Stimulated activated naive CD4-positive, alpha-beta T cell (primary cell): ENCODE measurements at places on chromosomes 11 and 22.

GRCh38 chr22:32643246-32643645 is 158.3 kb upstream of the TIMP3 start:
- DNase-seq = no peak

DNA sequence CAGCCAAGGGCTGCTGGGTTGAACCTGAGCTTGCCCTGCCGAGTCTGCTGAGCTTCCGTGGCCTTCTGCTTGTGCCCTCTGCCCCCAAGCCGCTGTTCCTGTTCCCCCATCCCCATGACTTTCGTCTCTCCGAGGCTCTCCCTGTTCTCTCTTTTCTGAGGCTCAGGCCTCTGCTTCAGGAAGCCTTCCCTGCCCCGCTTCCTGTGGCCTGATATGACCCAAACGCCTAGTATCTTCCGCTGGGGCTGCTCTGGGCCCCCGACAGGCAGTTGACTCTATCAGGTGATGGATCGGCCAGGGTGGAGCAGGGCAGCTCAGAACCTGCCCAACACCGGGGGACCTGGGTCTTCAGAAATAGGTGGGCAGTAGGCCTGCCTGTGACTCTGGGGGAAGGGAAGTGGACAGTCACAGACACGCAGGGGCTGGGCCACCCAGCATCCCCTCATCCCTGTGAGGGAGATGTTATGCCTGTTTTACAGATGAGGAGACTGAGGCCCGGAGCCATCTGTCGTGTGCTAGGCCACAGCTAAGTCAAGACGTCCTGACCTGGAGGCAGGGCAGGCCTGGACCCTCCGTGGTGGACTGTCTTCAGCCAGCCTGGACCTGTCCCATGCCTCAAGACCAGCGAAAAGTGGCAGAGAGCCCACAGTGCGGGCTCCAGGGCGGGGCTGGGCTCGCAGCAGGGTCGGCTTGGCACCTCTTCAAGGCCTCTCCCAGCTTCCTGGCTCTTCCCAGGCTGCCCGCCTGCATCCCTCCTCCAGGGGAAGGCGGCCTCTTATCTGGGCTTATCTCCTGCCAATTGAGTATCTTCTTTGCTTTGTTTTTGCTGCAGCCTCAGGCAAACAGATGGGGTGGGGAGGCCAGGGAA is 16.2 kb downstream of the BAD start:
- no peak for DNase-seq

DNA sequence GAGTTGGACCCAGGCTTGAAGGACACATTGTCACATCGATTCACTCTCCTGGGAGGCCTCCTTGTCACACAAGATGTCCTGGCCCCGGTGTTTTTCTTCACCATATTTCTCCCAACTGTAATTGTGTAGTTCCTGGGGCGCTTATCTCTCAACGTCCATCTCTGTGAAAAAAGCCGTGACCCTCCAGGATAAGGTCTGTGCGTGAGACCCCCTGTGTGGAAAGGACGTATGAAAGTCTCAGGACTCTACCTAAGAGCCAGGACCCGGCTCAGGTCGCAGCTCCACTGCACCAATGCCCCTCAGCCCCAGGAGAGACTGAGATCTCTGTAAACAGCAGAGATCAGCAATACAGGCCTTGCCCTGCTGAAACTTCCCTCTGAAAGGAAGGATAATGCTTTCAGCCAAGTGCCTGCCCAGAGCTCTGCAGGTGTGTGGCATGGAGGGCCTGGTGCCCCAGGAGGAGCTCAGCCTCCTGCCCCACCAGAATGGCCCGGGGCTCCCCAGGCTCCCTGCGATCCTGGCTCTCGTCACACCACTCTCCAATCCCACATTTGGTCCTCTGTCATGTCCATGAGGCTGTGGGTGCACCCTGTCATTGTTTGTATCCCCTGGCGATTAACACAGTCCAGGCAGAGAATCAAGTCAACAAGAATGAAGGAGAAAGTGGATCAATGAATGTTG is 119.2 kb upstream of the TMEM45B start:
- no peak for DNase-seq

GRCh38 chr11:68013611-68014156 is 3.6 kb downstream of the ALDH3B1 start:
- no peak for DNase-seq

- DNase-seq = no peak
Measured at GRCh38 chr11:122154994-122155393, 39.0 kb upstream of the BLID start.

DNA sequence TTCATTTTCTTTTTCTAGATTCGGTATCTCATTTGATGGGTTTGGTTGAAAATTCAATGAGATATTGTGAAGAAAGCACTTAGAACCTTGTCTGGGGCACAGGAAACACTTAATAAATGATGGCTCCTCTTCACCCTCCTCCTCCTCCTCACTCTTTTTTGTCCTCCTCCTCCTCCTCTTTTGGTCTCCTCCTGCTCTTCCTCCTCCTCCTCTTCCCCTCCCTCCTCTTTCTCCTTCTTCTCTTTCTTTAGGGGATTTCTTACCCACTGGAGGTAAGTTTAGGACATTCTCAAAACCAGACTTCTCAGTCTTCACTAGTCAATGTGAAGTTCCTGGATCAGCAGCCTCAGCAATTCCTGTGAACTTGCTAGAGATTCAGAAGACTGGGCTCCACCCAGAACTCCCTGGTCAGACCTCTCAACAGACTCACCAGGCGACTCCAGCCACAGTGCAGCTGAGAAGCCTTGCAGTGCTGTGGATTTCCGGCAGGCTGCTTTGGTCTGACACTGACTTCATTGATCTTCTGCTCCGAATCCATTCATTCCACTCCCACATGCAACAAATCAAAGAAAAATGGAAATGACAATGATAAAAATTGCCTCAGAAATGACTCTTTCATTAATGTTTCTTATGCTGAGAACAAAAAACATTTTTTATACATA is 368.6 kb upstream of the B3GAT1 start:
- DNase-seq = no peak

DNA sequence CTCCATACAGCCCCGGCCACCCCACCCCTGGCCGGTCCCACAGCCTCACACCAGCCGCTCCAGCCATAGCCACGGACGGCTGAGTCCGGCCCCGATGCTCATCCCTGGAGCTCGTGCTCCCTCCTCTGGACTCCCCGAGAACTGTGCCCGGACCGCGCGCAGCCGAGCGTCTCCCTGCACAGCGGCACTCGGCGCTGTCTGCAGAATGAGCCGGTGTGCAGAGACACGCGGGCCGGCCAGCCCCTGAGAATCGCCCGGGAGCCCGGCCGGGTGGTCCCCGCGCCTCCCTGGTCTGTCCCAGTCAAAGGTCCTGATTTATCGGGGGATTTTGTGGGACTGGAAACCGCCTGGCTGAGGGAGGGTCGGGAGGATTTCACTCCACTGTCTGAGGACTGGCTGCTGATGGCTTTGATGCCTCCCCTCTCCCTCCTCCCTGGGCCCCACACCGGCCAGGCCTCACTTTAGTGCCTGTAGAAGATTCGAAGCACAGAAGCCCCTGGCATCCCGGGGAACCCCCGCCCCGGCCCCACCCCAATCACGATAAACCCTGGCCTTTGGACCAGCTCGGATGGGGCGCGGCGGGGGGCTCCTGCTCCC is 102.7 kb downstream of the BRD1 start:
- DNase-seq = peak; percentile 23

DNA sequence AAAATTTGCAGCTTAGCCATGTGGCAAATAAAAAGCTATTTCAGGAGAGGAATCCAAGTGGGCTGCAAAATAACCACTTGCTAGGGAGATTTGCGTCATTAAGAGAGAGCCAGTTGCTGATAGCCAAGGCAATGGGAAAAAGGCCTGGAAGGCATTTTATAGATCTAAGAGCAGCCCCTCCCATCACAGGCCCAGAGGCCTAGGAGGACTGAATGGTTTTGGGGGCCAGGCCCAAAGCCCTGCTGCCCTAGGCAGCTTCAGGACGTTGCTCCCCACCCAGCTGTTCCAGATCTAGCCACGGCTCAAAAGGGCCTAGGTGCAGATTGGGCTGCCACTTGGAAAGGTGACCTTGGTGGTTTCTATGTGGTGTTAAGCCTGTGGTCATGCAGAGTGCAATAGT is 169.0 kb downstream of the AASDHPPT start:
- DNase-seq = no peak

- no peak for DNase-seq
Measured at GRCh38 chr11:44255406-44256071, 54.4 kb downstream of the ALX4 start.

GRCh38 chr11:66856496-66857233 is at the start of gene LRFN4:
Gene LRFN4 (plus strand): TSS chr11:66857064. CDS start chr11:66857745, 681 bp downstream.
- peak; percentile 27 for DNase-seq

DNA sequence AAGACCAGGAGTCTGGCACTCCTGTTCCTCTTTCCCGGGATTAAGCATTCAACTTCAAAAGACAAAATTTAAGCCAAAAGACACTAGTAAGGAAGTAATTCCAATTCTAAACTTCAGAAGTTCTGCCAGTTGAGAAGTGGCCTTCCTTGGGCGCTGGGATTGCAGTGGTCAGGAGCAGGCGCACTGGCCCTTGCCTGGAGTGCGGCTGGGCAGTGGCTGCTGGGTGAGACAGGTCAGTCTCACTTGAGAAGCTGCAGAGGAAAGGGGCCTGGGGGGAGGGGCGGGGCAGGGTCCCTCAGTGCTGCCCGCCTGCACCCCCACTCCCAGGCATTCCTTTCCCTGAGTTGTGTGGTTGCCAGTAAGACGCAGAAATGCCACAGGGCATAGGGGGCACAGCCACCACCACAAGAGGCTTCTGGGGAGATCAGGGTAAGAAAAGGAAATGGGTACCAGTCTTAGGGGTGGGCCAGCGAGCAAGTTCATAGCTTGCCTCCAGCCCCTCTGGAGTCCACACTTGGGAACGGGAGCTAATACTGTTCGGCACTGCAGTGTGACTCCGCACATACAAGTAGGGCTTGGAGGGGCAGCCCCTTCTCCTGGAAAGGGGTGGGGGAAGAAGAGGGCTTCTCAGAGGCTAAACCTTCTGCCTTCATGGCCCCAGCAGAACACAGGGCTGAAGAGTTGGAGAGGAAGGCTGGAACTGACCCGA is 5.5 kb downstream of the MRPL49 start:
- DNase-seq = no peak

DNA sequence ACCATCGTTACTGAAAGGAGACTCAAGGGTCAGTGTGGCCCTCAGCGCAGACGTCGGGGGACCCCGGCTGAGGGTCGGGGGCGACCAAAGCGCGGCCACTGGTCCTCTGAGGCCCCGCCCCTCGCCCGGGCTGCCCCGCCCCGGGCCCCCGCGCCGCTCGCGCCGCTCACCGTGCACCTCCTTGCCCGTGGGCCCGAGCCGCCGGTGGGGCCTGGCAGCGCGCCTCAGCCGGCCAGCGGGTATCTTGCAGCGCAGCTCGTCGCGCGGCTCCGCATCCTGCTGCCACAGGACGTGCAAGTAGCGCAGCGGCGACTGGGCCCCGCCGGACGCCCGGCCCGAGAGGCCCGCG is 419 bp downstream of the ANKRD54 start:
- no peak for DNase-seq

DNA sequence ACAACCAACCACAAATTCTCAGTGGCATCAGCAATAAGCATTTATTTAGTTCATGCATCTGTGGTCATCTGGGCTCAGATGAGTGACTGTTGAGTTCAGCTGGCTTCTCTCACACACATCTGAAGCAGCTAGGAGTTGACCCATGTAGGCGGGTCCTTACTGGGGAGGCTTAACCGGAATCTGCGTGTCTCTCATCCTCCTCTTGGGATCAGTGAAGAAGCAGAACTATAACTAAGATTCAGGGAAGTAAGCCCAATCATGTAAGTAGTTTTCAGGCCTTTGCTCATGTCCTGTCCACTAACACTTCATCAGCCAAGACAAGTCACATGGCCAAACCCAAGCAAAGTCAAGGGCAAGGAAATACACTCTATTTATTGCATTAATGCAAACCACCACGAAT is 236.2 kb downstream of the C11orf87 start:
- no peak for DNase-seq

DNA sequence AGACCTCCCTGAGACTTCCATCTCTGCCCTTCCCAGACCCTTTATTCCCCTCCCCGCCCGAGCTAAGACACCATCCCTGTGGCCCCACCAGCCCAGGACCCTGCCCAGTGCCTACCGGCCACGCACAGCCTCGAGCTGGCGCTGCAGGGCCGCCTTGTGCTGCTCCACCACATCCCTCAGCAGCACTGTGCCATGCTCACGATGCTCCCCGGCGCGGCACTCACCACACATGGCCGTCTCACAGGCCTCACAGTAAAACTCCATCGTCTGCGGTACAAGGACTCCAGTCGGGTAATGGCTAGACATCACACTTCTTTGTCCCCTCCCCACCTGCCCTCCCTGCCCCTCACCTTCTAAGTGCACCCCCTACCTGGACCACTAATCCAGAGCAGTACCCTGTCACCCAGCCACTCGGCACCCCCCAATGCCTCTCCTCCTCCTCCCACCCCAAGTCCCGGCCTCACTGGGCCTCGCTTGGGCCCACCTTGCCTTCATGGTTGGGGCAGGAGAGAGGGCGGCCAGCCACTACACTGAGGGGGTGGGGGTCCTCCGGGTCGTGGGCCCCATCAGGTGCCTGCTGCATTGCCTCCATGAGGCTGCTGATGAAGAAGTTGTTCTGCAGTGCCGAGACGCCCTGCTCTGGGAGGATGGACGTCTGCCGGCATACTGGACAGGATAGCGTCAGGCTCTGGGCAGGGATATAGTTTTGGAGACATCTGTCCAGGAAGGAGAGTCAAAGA is 16.0 kb downstream of the TRIM3 start:
- DNase-seq = no peak

DNA sequence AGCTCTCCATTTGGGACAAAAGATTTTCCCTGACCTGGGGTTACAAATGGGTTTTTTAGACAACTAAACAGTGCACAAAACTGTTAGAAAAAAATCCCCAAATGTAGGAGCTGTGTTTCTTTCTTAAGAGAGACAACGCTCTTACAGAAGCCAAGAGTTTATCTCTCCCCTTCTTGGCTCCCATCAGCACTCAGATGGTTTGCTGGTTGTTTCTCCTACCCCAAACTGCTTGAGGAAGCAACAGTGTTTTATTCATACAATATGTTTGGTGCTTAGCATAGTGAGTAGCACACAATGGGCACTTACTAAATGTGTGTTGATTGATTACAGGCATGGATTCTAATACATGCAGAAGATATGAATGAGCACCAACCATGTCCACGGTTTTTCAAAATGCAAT is 209.5 kb upstream of the ANO5 start:
- no peak for DNase-seq

DNA sequence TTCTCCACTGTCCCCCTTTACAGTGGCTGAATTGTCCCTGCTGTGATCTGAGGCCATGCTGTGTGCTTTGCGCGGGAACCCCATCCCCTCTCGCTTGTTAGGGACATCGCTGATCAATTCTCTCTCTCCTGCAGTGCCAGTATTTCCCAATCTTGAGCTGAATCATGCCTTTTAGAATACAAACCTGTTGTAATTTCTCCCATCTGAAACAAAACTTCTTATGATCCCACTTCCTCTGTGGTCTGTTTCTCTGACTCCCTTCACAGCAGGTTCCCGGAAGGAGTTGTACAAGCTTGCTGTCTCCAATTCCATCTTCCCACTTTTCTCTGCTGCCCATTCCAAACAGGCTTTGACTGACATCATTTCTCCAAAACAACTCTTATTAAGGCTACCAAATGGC is 16.8 kb downstream of the ADAMTS15 start:
- DNase-seq = no peak
